ENCODE measurements at places on chromosomes 3 and 15.

DNA sequence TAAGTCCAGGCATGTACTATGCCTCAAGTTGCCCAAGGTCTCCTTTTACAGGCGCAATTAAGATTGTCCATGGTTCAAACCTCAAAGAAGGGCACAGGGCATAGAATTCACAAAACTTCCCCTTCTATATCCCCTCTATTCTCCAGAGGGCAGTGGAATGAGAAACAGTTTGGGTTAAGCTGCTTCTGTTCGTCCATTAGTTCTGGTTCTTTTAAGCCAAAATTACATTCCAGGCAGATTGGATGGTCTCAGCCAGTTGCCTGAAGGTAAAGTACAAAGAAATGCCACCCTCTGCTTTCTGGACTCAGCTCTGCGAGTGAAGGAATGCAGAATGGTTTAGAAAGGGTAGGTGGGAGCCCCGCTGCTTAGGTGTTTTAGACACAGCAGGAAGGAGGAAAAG lies 200.7 kb downstream of the GREM1 start:
- DNase-seq: no peak

GRCh38 chr15:57503051-57503702 lies 88.5 kb upstream of the MYZAP start:
- DNase-seq: no peak

GRCh38 chr15:62138124-62138523 lies 27.0 kb downstream of the C2CD4B start:
- no peak for DNase-seq

DNA sequence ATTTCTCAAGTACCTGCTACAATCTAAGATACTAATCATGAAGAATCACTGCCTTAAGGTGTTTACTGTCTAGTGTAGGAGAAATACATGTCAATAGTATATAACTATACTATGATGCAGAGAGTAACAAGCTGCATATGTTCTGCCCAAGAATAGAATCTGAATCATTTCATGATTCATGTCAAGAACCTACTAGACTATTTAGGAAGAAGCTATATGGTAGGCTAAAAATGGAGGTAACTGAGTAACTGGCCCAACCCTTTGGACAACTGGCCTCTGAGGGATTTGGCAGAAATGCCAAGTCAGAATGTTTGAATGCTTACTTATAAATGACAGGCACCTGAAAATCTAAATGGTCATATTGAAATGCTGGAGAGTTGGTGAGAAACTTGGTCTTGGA lies 59.9 kb upstream of the DGKG start:
- DNase-seq: no peak

DNA sequence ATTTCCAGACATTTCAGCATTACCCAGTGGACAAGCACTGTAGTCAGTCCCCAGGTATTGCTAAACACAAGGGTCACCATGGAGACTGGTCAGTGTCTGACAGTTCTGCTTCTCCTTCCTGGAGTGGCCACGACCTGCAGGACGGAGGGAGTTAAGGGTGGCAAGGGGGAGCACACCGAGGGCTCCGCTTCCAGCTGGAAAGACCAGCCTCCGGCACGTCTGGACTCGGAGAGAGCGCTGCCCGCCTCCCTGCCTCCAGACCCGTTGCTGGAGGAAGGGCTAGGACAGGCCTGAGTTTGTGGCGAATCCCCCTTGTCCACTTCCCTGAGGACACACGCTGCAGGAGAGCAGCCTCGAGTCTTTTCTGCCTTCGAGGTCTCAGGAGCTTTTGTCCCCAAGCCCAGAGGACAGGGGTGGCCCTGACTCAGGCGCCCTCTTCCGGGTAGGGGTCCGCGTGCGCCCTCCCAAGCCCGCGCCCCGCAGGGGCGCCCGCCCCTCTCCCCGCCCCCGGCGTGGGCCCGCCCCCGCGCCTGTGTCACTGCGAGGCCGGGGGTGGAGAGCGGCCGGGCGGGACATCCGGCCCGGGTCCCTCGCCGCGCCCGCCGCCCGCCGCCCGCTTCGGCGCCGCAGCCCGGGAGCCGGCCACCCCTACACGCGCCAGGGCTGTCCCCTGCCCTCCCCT lies at the start of gene CHST14:
Gene CHST14, plus strand, starts transcription at position 562 of the 682 bp plus-strand sequence. CDS start 230 bp downstream, outside the sequence.
- peak; percentile 43 for DNase-seq

DNA sequence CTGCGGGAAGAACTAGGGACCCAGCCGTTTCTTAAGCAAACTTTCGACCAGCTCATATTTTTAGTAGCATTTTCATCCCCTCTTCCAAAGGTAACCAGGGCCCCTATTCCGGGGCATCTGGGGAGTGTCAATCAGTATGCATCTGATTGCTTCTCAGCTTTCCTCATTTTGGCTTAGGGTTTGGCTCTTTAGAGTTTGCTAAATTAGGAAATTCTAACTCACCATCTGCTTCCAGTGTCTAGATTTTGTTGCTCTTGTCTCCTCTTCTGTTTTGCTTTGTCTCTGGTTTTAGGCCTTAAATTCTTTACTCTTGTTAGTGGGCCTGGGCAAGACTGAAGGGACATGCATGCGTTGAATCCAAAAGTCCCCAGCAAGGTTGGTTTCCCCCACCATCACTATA lies 9.6 kb upstream of the ABTB1 start:
- DNase-seq: no peak
